ENCODE measurements at places on chromosomes 2 and 18.

GRCh38 chr2:101012706-101013181 is 10.7 kb downstream of the RPL31 start:
- peak; percentile 60 for DNase-seq

- DNase-seq = no peak
These were observed 118.6 kb upstream of the SKOR2 start for GRCh38 chr18:47370052-47370451.

DNA sequence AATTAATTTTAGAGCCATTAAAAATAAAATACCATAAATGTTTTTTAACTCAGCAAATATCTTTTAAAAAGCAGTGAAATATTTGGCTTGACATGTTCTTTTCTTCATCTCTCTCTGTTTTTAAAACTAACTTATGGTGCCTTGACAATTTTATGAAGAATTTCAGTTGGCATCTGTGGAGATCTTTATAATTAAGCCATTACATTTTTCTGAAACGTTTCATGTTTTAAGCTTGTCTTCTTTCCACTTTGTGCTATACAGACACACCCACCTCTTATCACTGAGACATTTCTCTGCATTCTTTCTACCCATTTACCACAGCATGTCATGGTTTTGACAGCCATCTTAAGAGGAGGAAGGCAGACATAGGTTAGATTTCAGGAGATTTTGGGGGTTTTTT is 915.1 kb upstream of the FSHR start:
- DNase-seq = no peak

DNA sequence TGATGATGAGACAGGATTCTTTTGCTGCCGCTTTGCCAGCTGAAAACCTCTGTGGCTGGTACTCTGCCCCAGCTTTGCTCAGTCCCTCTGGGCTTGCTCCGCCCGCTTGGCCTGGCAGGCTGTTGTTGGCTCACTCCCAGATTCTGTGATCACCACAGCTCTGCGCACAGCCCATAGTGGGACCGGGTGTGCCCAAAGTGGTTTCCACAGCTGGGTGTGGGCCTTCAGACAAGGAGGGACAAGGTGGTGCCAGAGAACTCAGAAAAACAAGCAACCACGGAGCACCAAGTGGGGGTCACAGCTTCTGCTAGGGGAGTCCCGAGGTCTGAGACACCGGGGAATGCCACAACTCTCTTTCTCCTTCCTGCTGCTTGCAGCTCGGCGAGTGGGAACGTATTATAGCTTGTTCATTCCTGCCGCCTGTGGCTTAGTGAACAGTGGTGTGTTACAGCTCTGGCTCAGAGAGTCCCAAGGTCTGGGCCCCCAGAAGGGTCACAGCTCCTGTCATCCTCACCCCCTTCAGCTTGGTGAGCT is 9.2 kb upstream of the KYNU start:
- peak; percentile 65 for DNase-seq

GRCh38 chr2:109238580-109238979 is 109.6 kb downstream of the SH3RF3 start:
- peak; percentile 89 for DNase-seq

- no peak for DNase-seq
These were observed 155.9 kb upstream of the RASGRP3 start for GRCh38 chr2:33320573-33320972.

DNA sequence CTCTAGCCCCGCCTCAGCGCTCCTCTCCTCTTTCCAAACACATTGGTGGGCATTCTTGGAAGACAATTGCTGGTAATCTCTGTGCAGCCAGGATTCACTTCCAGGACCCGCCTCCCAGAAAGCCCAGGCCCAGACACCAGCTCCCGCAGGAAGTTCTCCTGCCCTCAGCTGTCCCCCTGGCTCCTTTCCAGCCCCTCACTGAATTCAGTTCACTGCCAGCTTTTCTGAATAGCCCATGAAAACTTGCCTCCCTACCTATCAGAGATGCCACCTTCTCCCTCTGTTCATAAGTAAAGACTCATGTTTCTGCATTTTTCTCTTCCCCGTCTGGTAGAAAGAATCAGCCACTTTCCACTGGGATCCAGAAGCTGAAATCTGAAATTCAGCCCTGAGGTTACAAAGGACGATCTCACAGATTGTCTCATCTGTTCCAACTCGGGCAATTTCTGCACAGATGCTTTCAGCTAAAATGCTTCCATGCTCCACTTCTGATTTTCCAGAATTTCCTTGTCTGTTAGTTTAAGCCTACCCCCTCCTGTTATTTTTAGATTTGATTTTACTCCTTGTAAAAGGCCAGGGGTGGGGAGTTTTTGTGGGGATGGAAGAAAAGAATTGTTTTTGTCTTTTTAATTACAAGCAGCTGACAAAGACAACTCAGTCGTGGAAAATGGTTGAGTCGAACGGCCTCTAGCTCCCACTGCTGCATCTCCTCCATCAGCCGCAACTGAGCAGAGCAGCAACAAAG is 98.1 kb downstream of the SP3 start:
- DNase-seq = peak; percentile 27

DNA sequence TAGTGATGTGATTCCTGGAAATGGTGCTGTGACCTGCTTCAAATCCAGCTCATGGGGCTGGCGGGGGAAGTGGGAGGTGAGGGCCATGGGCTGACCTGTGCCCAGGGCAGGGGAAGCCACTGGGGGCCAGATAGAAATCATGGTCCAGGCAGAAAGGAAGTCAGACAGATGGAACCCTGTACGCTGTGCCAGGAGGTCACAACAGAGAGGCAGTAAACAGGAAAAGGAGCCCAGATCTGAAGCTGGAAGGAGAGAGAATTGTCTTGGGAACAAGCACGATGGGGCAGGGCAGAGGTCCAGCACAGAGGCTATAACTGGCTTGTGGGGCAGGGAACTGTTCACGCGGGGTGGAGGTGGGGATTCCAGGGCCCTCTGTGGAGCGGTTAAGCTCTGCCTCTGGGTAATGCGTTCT is 76.0 kb downstream of the RNF144A start:
- no peak for DNase-seq

DNA sequence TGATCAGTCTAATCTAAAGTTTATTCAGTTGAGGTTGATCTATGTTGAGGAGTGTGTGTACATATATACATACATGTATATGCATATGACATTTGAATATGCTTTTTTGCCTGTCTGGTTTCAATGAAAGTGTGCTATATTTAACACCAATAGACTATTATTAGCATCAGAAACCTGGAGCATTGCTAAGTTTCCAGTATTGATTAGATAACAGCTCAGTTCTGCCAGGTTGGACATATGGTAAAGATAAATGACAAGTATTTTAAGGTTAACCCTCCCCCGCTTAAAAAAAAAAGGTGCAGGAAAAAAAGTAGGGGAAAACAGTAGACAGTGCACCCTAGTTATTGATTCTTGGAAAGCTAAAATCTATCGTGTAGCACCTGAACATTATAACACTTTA is 19.4 kb downstream of the CREB1 start:
- no peak for DNase-seq

DNA sequence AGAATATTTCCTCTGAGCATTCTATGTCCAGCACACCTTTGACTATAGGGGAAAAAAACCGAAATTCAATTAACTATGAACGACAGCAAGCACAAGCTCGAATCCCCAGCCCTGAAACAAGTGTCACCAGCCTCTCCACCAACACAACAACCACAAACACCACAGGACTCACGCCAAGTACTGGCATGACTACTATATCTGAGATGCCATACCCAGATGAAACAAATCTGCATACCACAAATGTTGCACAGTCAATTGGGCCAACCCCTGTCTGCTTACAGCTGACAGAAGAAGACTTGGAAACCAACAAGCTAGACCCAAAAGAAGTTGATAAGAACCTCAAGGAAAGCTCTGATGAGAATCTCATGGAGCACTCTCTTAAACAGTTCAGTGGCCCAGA is 79.4 kb upstream of the FAM117B start:
- no peak for DNase-seq

DNA sequence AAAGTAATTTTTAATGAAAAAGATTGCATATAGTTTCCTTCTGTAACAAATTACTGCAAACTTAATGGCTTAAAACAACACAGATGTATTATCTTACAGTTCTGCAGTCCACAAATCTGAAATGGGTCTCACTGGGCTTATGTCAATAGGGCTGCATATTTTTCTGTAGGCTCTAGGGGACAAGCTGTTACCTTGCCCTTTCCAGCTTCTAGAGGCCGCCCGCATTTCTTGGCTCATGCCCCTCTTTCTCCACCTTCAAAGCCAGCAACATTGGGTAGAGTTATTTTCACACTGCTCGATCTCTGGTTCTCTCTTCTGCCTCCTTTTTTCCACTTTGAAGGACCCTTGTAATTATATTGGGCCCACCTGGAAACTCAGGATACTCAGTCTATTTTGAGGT is 16.7 kb downstream of the COPS8 start:
- no peak for DNase-seq

- no peak for DNase-seq
These were observed 19.9 kb upstream of the SMCHD1 start for GRCh38 chr18:2635586-2635985.

DNA sequence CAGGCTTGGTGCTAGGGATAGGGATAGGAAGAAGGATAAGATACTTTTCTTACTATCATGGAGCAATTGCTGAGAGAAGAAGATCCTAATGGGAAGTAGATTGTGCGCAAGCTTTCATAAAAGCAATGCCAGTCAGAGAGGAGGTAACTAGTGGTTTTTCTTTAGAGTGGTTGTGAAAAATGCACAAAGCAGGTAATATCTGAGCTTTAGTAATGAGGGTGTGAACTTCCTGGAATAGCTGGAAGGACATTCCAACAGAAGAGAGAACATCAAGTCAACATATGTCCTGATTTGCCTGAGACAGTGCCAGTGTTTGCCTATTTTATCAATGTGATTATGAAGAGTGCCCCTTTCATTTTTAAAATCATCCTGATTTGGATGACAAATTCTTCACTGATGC is 34.1 kb downstream of the CCBE1 start:
- DNase-seq = no peak

DNA sequence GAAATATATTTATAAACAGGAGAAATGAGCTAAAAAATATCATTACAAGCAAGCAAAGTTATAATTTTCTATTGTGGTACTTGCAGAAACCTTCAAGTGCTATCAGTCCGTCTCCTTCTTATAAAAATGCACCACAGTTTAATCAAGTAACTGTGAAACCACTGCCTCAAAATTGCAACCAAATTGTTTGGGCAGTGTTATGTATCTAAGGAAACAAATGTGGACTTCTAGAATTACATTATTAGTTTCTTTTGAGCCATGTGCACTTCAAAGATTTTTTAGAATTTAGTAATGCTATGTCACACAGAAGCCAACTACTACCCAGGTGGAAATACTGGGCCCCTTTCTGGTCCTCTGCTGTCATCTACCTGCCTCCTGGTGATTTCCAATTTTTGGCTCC is 495.6 kb downstream of the NYAP2 start:
- no peak for DNase-seq

DNA sequence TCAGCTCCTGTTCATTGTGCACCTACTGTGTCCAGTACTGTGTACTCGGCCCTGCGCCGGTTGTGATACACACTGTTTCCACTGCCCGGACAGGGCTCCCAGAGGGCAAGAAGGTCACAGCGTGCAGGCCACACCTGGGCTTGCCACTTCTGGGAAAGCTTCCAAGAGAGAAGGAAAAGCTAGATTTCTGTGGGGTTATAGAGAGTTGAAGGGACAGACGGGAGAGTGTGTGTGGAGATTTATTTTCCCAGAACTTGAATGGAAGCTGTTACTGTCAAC is 3.8 kb upstream of the CNDP1 start:
- DNase-seq = no peak

DNA sequence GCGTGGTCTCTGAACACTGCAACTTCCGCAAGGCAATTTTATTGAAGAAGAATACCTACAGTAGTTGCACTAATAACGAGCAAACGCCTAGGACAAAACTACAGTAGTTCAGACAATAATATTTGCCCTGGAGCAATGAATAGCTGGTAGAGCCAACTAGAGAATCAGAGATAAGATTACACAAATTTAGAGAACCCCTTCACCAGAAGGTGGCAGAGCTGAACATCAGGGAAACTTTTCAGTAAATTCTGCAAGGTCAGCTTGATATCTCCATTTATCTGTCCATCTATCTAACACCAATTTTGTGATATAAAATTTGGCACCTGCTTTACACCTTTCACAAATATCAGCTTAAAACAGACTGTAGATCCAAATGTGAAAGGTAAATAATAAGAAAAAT is 43.8 kb downstream of the CDH19 start:
- DNase-seq = no peak

- DNase-seq = no peak
These were observed 99.2 kb downstream of the LRP1B start for GRCh38 chr2:142031656-142032055.

All from AG20443 (cell line).